ENCODE measurements at places on chromosomes 4 and X.
A peak's percentile ranks its signal among the peaks of the same experiment; 100 is the strongest.

DNA sequence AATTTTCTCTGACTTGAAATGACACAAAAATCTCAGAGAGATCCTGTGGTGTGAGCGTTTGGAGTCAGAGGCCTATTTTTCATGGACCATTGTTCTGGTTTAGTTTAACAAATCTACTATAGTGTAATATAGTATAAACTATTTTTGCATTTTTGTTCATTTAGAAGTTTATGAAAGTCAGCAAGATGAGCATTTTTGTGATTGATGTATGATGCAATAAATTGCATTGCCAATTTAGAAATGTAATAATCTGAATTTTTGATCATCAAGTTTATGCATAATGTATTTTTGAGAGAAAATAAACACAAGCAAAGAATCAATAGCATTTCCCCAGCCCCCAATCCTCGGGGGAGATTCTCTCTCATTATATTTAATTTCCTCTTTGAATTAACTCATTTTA lies 519.5 kb upstream of the FTHL17 start:
- DNase-seq: no peak

GRCh38 chrX:100379388-100379986 lies 30.6 kb downstream of the PCDH19 start:
- peak; percentile 37 for DNase-seq

GRCh38 chr4:108297605-108298004 lies 128.9 kb upstream of the LEF1 start:
- no peak for DNase-seq

DNA sequence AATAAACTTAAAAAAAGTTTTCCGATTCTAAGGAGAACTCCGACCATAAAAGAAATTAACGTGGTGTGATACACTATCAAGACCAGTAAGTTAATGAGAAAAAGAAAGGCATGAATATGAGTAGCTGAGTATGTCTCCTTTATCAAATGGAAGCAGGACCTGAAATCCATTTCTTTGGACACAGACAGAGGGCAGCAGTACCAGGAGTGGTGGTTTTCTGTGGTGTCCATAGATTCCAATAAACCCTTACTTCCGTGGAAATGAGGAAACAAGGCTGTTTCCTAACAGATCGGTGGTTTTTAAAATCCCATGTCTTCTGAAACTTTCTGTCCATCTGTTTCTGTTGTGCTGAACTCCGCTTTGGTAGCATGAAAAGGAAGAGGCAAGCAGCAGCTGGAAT lies 128.5 kb upstream of the TSPAN5 start:
- DNase-seq: no peak

GRCh38 chrX:120753413-120754251 lies 122.0 kb downstream of the CT47B1 start:
- DNase-seq: no peak

GRCh38 chr4:8832113-8832915 lies 39.3 kb downstream of the HMX1 start:
- DNase-seq: peak; percentile 23

GRCh38 chrX:119784747-119785446 lies 6.5 kb downstream of the RPL39 start:
- peak; percentile 47 for DNase-seq

- no peak for DNase-seq
Measured at GRCh38 chrX:149371986-149372385, 133.1 kb downstream of the IDS start.

- no peak for DNase-seq
Measured at GRCh38 chrX:17361620-17362019, 13.4 kb upstream of the NHS start.

DNA sequence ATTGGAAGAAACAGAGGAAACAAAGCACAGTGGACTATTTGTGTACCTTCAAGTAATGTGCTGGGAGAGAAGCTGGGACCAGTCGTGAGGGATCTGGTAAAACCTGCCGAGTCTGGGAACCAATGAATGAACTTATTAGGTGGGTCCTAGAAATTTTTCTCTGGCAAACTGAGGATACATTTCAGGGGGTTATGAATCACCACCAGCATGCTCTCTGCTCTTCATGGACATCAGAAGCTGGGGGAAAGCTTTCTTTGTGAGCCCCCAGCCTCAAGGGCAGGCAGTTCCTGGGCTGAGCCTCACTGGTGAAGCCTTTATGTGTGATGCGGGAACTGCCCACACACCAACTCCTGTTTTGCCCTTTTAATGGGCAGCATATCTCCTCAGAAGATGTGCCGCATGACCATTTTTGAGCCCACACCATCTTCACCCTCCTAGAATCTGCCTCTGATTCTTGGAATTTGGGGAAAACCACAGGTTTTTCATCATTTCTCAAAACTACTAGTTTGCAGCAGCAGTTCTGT lies 95.4 kb upstream of the ENPP6 start:
- DNase-seq: no peak

DNA sequence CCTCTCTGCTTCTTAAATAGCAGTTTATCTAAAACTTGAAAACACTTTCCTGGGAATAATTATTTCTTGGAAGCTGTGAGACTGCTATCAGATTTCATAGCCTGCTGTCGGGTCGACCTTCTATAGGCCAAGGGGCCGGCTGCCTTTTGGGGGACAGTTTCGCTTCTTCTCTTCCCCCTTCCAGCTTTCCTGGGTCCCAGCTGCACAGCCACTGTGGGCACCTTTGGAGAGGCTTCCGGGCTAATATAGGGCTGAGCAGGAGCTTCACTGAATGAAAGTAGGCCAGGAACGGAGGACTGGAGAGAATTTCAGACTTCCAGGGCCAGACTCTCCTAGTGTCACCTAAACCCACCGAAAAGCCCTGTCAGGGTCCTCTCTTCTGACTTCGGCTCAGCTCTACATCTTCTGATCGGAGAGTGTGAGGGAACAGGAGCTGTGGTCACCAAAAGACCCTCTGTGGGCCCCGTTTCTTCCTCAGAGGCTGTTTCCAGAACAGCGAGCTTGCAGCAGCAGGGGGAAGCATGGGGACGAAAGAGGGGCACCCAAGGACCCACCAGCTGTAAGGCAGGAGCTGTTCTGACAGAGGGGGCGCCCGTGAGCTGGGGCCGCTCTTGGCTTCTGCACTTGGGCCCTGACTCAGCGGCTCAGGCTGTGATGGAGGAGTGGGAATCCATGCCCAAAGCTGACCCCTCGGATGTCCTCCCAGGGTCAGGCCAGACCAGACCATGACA lies 620.6 kb downstream of the BCOR start:
- no peak for DNase-seq

DNA sequence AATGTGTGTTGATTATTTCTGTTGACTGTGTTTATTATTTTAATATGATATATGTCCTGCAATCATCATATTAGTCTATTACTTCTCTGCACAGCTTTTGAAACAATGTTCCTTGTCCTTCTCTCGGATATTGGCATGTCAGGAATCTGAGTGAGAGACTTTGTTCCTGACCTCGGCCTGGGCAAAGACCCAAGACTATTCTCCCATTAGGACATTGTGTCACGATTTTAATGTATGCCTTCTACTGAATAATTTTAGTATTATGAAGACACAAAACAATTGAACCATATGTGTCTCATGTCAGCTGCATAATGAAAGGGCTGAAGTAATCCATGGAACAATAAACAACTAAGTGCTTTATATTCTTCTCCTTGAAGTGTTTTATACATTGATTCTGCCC lies 580.8 kb upstream of the TENM3 start:
- no peak for DNase-seq

GRCh38 chrX:45505214-45505613 lies 304.5 kb upstream of the DIPK2B start:
- DNase-seq: no peak

DNA sequence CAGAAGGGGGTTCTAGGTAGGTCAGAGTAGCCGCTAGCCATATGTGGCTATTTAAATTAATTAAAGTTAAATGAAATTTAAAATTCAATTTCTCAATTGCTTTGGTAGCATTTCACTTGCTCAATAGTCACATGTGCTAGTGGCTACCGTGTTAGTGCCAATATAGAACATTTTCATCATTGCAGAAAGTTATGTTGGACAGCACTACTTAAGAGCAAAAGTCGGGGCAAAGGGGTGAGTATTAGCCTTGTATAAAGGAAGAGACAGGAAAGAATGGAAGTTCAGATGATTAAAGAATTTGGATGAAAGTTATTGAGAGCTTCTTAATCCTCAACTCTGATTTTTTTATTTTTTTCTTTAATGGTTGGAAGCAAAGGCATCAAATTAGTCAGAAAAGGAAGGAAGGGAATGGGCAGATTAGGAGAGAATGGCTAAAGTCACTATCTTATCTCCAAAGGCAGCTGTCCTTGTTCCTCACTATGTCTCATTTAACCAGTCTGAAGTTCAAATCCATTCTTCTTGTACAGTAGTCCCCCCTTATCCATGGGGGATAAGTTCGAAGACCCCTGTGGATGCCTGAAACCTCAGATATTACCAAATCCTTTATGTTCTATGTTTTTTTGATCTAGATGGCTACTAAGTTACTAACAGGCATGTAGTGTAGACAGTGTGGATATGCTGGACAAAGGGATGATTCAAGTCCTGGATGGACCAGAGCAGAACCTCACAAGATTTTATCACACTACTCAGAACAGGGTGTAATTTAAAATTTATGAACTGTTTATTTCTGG lies 22.9 kb downstream of the OCIAD1 start:
- DNase-seq: no peak

GRCh38 chr4:98516042-98516440 lies 142.4 kb downstream of the TSPAN5 start:
- no peak for DNase-seq

- DNase-seq: no peak
Measured at GRCh38 chr4:106287353-106287969, 28.5 kb downstream of the TBCK start.

DNA sequence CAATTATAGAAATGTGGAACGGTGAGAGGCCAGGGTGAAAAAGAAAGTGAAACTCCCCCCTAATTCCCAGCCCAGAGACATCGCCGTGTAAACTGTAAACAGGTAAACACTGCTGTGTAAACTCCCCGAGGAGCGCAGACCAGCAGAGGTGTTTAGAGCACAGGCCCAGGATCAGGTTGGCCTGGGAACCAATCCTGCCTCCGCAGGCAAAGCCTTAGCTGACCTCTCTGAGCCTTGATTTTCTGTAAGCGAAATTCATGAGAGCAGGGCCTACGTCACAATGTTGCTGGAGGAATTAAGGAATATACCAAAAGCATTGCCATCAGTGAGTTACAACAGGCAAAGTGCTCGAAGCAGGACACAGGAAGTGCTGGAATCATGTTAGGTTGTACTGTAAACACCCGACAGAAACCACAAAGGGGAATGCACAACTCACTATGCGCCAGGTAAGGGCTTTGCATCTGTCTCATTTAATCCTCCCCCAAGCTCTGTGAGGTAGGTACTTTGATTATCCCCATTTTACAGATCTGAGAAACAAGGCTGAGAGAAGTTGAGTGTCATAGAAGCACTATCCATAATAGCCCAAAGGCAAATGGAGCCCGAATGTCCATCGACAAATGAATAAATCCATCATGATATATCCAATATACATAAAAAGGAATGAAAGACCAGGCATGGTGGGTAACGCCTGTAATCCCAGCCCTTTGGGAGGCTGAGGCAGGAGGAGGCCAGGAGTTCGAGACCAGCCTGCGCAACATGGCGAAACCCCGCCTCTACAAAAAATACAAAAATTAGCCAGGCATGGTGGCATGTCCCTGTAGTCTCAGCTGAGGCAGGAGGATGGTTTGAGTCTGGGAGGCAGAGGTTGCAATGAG lies 30.7 kb upstream of the KIAA0232 start:
- DNase-seq: no peak

DNA sequence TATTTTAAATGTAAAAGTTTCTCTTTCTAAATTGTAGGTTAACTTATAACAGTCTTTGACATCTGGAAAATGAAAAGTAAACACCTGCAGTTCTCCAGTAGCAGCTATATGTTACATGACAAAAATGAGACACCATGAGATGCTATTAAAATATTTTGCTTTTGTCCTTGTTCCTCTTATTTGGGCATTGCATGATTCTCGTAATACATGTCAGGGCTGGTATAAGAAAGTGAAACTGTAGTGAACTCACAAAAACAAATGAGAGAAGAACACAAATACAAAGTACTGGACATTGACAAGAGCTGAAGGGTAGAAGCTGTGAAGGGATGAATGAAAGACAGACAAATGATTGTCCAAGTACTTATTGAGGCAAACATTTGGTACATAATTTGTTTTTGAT lies 9.0 kb downstream of the GK2 start:
- no peak for DNase-seq

GRCh38 chr4:22515145-22515887 lies 550 bp downstream of the ADGRA3 start:
- peak; percentile 36 for DNase-seq

GRCh38 chrX:11481035-11481434 lies 184.7 kb downstream of the ARHGAP6 start:
- DNase-seq: no peak

- no peak for DNase-seq
Measured at GRCh38 chrX:30865015-30865414, 24.0 kb downstream of the TAB3 start.

GRCh38 chr4:84634961-84635360 lies 52.0 kb downstream of the CDS1 start:
- DNase-seq: no peak

DNA sequence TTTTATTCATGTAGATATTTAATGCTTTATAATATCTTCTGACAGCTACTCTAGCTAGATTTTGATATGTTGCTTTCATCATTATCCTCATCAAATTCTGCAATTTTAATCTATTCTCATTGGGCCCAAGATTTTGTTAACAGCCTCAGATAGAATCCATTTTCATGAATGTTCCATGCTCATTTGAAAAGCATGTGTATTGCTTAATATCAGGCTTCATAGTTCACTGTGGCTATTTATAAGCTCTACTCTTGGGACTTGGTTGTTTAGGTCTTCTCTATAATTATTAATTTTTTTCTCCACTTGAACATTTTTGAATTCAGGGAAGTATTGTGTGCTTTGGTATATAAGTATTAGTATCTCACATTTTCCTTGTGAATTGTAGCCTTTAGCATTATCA lies 41.8 kb downstream of the RAB40A start:
- DNase-seq: no peak
